ACHN (cell line): ENCODE measurements at places on chromosomes 5 and 9.

DNA sequence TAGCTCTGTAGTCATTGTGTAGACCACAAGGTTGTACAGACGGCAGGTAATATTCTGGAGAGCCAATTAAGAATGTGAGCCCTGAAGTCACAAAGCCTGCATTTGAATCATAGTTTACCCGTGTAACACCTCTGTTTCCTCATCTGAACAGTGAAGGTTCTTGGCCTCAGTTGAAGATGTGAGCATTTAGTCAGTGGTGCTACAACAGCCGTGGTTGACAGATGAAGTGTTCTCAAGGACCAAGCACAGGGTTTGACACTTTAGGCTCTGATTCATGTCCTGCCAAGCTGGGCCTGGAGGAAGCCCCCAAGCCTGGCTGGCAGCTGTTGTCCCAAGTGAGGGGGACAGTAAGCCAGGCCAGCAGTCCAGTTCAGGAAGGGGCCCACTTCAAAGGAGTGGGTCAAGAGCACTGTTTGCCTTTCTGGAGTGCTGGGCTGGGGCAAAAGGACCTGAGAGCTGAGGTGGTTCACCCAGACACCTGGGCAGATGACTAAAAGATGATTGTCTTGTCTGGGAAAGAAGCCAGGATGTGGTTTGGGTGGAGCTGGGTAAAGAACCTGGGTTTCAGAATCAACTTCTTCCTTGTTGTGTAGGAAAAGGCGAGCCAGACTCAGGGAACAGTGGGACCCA lies 20.7 kb downstream of the FAXDC2 start:
- DNase-seq = no peak

GRCh38 chr9:8095672-8096086 lies 296.1 kb upstream of the DMAC1 start:
- DNase-seq = no peak

DNA sequence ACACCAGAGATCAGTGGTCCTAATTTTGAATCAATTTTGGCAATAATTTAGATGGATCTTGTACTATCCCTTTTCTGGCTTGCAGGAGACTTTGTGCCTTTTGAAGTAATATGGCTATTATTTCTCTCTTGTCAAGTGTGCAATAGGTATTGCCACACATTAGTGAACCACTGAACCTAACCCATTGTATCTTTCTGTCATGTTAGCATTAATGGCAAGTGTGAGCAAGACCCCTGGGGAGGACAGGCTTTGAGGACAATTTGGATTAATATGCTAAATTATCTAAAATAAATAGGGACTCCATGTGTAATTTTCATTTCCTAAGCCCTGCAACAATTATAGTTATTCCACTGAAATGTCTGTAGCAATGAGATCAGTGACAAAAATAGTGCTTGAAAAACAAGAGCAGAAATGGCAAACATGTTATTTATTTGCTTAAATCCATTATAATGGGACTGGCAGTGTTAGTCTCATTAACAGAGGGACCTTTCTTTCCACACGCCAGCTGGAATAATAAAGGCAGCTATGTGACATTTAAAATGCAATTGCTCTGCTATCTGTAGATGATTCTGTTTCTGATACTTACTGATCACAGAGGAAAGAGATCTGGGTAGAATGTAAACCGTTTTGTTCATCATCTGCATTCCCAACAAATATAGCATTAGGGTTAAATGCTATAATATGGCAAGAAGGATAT lies 753.3 kb upstream of the ZNF608 start:
- DNase-seq = no peak

DNA sequence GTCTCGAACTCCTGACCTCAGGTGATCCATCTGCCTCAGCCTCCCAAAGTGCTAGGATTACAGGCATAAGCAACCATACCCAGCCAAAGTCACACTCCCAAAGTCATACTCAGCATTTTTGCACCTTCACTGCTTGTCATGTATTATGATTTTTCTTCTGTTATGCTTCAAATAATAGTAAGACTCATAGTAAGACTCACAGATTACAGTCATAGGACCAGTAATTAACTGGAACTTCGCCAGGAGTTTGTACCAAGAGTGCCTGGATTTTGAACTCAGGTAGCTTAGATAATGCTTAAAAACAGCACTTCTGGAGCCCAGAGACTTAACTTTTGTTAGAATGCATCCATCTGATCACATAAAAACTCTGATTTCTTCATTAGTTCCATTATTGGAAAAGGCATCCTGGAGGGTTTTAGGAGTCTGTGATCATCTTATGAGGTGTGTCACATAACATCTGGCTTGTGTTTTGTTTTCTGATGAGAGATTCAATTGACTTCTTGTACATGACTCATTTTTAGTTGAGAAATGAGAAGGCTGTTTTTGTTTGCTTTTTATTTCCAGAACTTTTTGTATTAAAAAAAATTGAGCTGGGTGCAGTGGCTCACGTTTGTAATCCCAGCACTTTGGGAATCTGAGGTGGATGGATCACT lies 131.5 kb downstream of the ADAMTS19 start:
- DNase-seq = no peak

DNA sequence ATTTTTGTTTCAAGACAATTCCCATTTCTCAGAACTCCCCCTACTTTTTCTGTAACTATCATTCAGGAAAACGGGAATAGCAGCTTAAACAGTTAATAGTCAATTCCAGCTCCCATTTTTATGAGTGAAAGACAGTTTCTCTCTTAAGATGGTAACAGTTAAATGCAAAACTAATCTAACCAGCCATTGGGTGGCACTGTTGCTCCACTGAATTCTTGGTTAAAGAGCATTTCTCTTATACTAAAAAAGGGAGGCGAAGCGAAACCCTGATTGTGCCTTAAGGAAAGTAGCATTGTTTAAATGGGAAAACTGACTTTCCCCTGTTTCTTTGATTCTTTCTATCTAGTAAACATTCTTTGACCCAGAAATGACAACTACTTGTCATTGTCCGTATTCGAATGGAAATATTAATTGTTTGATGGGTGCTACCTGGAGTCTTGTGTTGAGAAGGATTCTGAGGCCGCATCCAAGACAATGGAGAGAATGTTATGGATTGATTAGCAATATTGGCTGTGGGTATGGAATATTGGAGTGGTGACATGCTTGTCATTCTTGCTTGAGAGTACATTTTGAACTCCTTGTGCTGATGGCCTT lies 507.8 kb downstream of the MAT2B start:
- DNase-seq = peak; percentile 61
